ENCODE measurements at places on chromosomes 5 and 9.

DNA sequence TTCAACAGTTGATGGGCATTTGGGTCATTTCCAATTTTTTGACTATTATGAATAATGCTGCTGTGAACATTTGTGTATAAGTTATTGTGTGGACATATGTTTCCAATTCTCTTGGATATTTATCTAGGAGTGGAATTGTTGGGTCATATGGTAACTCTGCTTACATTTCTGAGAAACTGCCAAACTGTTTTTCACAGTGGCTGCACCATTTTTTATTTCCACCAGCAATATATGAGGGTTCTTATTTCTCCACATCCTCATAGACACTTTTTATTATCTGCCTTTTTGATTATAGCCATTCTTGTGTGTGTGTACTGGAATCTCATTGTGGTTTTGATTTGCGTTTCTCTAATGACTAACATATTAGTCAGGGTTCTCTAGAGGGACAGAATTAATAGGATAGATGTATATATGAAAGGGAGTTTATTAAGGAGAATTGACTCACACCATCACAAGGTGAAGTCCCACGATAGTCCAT is 14.7 kb upstream of the MED27 start:
- no peak for DNase-seq

GRCh38 chr5:39486361-39486760 is 61.6 kb upstream of the DAB2 start:
- DNase-seq = no peak

DNA sequence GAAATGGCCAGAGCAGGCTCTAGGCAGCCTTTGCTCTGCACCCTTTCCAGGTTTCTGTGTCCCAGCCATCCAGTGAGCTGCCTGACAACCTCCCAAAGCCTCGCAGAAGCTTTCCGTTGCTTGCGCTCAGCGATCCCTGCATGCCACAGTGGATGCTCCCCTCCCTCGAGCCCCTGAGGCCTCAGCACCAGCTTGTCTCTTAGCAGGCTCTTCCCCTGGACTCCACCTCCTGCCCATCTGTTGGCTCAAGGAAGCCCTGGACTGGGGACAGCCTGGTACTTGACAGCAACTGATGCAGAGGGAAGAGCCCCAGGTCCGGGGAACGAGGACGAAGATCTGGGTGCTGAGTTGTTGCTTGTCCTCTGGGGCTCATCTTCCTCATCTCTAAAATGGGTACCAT is 23.2 kb downstream of the TSPAN17 start:
- DNase-seq = no peak

DNA sequence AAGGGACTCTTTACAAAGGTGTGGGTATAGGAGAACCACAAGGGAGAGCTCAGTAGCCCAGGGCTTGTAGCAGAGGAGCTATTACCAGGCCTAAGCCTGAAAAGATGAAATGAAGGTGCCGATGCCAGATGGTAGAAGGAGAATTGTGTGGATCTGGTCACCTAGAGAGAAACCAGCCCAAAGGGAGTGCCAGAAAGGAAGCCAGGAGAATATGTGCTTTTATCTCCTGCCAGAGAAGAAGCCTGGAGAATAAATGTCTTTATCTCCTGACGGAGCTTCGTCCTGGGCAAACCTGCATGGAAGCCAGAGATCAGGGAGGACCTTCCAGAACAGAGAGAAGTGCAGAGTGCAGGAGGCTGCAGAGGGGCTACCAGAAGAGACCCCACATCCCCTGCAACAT is 142.6 kb downstream of the MED10 start:
- no peak for DNase-seq

- no peak for DNase-seq
Measured at GRCh38 chr9:37719526-37719925, 34.1 kb upstream of the TRMT10B start.

- DNase-seq = no peak
Measured at GRCh38 chr5:61910771-61911170, 395.2 kb upstream of the KIF2A start.

- DNase-seq = no peak
Measured at GRCh38 chr9:8338767-8339510, 539.4 kb upstream of the DMAC1 start.
